ENCODE measurements at places on chromosomes 2 and 18.

- no peak for DNase-seq
Observed at GRCh38 chr2:31433541-31433940, 19.0 kb upstream of the XDH start.

- no peak for DNase-seq
Observed at GRCh38 chr2:7048762-7049294, 131.6 kb downstream of the RNF144A start.

DNA sequence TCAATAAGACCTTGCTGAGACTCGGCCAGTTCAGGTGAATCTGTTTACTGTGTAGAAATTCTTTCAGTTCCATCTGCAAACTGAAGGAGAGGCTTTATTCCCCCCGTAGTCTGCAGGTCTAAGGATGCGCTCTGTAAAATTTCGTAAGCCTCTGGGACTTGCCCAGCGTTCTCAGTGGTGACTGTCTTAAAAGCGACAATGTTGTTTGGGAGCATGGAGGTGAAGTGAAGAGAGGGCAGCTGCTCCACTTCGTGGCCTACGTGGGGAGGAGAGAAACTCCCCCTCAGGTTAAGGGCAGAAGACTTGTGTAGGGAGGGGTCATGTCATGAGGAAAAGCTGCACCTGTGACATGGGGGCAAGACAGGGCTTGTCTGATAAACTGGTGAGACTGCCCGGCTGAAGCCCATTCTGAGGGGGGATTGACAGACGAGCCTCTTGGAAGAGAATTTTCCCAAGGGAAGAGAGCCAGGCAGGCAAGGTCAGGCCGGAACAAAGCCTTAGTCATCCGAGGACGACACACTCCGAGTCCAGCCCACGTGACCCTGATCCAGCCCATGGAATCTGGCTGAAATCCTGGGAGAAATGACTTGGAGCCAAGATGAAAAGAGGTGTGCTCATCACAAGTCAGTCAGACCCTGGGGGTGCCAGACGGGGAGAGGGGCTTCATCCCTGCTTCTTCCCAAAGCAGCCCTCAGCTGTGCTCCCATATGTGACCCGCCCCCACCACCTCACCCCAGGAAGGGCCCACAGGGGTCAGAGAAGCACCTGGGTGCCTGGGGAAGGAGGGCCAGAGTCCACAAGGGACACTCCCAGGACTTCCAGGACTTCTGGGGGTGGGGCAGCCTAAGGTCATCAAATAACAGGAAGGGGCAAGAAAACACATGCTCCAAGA lies 88.5 kb upstream of the SH3BP4 start:
- DNase-seq: peak; percentile 38

- peak; percentile 64 for DNase-seq
Observed at GRCh38 chr2:157837851-157838441, 38.2 kb downstream of the ACVR1 start.

DNA sequence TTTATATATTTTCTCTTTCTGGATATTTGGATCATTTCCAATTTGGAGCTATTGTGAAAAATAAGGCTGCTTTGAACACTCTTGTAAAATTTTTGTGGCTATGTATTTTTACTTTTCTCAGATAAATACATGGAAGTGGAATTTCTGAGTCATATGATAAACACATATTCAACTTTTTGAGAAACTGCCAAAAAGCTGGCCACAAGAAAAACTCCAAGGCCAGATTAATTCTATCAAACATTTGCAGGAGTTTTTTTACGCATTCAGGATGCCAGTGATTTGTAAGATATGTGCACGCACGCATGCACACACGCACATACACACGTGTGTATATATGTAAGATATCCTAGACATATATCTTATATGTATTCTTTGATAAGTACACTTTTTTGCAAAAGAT lies 477.5 kb upstream of the SPHKAP start:
- no peak for DNase-seq

- no peak for DNase-seq
Observed at GRCh38 chr2:66696374-66696773, 261.4 kb downstream of the MEIS1 start.

DNA sequence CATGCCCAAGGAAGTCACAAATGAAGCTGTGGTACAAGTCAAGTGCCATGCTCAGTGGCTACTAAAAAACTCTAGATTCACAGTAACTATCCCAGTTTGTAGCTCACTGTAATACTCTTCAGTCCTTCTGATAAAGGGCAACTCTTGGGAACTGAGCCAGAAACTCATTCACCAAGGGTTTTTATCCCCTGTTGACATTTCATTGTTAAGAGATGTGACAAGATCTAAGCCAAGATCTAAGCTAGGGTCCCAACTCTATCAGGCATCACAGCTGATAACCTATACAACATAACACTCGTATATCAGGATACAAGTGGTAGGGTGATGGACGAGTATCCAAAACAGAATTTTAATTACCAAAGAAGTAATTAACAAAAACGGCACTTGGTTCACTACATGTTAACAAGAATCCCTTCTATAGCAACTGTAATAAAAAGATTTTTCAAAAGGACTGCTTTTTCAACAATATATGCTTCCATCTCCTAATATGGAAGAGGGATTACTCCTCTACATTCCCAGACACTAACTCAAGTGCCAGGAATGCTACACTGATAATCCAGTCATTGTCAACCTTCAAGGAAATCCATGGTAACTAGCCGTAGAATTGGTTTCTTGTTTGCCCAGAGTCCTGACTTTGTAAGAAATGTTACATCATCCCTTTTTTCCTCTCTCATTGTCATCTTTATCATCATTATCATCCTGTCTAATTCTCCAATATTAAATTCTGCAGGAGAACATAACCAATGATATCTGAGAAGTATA lies 111.7 kb downstream of the CDH2 start:
- DNase-seq: no peak

DNA sequence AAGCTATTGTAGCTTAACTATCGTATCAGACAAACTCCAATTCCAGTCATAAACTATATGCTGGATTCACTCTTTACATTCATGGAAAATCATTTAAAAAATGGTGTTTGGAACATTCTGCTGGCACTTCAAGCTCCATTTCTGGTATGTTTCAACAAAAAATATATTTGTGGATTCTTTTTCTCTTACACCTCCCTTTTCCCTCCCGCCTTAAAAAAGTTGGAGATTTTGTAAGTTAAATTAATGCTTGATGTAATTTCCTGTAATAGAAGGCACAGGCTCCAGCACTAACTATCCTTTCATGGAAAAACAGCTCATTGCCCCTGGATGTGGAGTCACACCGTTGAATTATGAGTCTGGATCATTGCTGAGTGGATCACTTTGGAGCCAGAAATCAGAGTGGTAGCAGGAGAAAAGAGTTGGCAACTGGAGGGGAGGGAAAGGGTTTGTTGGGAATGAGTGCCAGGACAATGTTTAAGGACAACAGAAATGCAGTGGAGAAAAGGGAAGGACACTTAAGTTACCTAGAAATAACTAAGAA lies 102.8 kb downstream of the ICOS start:
- DNase-seq: no peak

- DNase-seq: no peak
Observed at GRCh38 chr2:157364257-157364974, 38.8 kb upstream of the ERMN start.

DNA sequence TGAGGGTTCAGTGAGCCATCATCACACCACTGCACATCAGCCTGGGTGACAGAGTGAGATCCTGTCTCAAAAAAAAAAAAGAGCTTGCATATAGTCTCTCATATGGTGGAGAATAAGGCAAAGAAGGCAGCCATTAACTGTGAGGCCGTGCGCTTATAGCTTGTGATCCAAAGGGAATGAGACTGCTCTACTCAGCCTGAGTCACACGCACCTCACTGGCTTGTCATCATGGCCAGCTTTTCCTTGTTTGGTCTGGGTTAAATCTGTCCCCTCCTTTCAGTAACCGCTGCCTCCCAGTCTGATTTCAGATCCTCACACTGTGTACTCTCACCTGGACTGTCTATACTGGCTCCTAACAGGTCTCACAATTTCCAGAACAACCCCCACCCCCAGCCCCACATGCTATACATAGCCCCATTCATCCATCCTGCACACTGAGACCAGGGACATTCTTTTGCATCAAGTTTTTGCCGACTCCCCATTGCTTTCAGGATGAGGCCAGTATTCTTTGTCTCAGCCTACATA lies 35.3 kb upstream of the ANKRD44 start:
- DNase-seq: no peak

Measured in left ventricle myocardium superior (tissue), 1 donor.